ENCODE measurements at places on chromosomes 5 and 9.

- H3K36me3 ChIP-seq = no peaks in the 10 kb centered on the region
- peaks cover 15% of the 10 kb centered on the region for H3K4me1 ChIP-seq
- H3K4me3 ChIP-seq = peak overlapping the region; percentile 45
- DNase-seq = peak; percentile 80
These were observed 121.6 kb downstream of the TRIO start for GRCh38 chr5:14264605-14265316.

- no peaks in the 10 kb centered on the region for H3K36me3 ChIP-seq
- H3K4me3 ChIP-seq = no peak overlapping the region
- DNase-seq = no peak
- H3K27ac ChIP-seq = no peak overlapping the region
These were observed 555.6 kb downstream of the PRR16 start for GRCh38 chr5:121019734-121020133.

DNA sequence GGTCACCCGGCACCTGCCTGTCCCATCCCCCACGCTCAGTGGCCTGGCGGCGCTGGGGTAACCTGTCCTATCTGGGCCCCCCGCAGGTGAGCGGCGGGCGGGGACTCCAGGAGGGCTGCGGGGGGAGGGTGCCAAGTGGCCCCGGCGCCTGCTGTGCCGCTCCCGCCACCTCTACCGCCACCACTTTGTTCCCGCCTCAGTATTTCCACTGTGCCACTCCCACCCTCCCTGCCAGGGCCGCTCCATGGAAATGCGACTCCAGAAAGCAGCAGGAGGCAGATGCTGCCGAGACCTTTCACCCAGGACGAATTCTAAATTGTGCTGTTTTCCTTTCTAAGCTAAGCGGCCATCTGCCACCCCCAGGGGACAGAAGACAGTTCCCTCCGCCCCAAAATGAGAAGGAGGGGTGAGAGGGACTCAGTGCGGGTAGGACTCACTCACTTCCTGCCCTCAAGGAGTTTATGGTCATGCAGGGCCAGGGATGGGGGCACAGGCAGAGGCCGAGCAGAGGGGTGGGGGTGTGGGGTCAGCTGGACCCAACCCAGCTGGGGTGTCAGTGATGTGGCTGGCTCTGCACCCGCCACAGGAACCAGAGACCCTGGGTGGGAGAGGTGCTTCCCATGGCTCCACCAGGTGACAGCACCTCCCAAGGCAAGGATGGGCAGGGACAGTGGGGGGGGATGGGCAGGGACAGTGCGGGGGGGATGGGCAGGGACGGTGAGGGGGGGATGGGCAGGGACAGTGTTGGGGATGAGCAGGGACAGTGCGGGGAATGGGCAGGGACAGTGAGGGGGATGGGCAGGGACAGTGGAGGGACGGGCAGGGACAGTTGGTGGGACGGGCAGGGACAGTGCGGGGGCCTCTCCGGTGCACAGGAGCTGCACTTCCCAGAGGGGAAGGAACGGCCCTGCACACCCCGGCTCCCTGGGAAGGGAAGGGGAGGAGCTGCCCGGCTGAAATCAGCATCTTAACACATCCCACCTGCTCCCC lies 17.8 kb downstream of the NOTCH1 start:
- DNase-seq = no peak
- peaks cover 100% of the 10 kb centered on the region for H3K4me1 ChIP-seq
- H3K36me3 ChIP-seq = peaks cover 90% of the 10 kb centered on the region
- H3K4me3 ChIP-seq = no peak overlapping the region
- H3K27me3 ChIP-seq = no peaks in the 10 kb centered on the region

GRCh38 chr5:395921-396530 lies 47.0 kb upstream of the EXOC3 start:
- H3K27me3 ChIP-seq = peaks cover 1% of the 10 kb centered on the region
- H3K27ac ChIP-seq = no peak overlapping the region
- H3K36me3 ChIP-seq = peaks cover 15% of the 10 kb centered on the region
- peaks cover 36% of the 10 kb centered on the region for H3K4me1 ChIP-seq

GRCh38 chr5:135112008-135112725 lies 78.1 kb upstream of the PITX1 start:
- no peaks in the 10 kb centered on the region for H3K27me3 ChIP-seq
- H3K36me3 ChIP-seq = no peaks in the 10 kb centered on the region
- H3K27ac ChIP-seq = no peak overlapping the region
- peaks cover 17% of the 10 kb centered on the region for H3K4me1 ChIP-seq
- DNase-seq = peak; percentile 55
- no peak overlapping the region for H3K4me3 ChIP-seq
